Thoracic aorta (tissue), 2 donors: ENCODE measurements at places on chromosomes 3 and 15.

GRCh38 chr3:159763602-159764489 is 224.8 kb upstream of the IL12A start:
- peak overlapping the region; percentile 99 for H3K27ac ChIP-seq
- no peaks in the 10 kb centered on the region for H3K36me3 ChIP-seq
- peak overlapping the region; percentile 91 for H3K4me3 ChIP-seq
- no peaks in the 10 kb centered on the region for H3K27me3 ChIP-seq

GRCh38 chr3:11034309-11034985 is 41.9 kb downstream of the SLC6A1 start:
- no peaks in the 10 kb centered on the region for H3K36me3 ChIP-seq
- H3K4me1 ChIP-seq: no peaks in the 10 kb centered on the region
- H3K27me3 ChIP-seq: no peaks in the 10 kb centered on the region
- no peak overlapping the region for H3K27ac ChIP-seq
- H3K4me3 ChIP-seq: no peak overlapping the region
- no peak for DNase-seq

- H3K4me1 ChIP-seq: no peaks in the 10 kb centered on the region
- H3K27me3 ChIP-seq: no peaks in the 10 kb centered on the region
- no peak for DNase-seq
- no peak overlapping the region for H3K4me3 ChIP-seq
- no peaks in the 10 kb centered on the region for H3K36me3 ChIP-seq
Observed at GRCh38 chr3:70110066-70110465, 110.5 kb downstream of the SAMMSON start.

- H3K27ac ChIP-seq: no peak overlapping the region
- DNase-seq: no peak
- no peak overlapping the region for H3K4me3 ChIP-seq
- H3K4me1 ChIP-seq: no peaks in the 10 kb centered on the region
Observed at GRCh38 chr3:119352863-119353527, 58.8 kb downstream of the ARHGAP31 start.
